ENCODE measurements at places on chromosomes 4 and X.

- no peak for DNase-seq
Measured at GRCh38 chrX:49959602-49960001, 37.2 kb downstream of the CLCN5 start.

GRCh38 chrX:110145311-110145710 lies 142.4 kb downstream of the TMEM164 start:
- no peak for DNase-seq

- no peak for DNase-seq
Measured at GRCh38 chr4:154073107-154073822, 284.4 kb upstream of the SFRP2 start.

DNA sequence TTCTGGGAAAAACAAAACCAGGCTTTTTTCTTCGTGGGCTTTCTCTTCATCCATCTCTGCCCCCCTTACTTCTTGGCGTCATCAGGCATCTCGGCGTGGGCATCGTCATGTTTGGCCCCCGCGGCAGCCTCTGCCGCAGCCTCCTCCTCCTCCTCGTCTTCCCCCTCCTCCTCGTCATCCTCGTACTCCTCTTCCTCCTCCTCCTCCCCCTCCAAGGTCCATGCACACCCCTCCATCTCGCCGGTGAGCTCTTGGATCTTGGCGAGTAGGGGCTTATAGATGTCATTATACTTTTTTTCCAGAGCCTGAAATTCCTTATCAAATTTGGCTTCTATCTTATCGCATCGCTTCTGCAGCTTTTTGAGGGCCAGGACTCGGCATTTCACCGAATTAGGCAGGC lies 488 bp downstream of the NAP1L5 start:
- DNase-seq: no peak
